ENCODE measurements at places on chromosomes 4 and X.

DNA sequence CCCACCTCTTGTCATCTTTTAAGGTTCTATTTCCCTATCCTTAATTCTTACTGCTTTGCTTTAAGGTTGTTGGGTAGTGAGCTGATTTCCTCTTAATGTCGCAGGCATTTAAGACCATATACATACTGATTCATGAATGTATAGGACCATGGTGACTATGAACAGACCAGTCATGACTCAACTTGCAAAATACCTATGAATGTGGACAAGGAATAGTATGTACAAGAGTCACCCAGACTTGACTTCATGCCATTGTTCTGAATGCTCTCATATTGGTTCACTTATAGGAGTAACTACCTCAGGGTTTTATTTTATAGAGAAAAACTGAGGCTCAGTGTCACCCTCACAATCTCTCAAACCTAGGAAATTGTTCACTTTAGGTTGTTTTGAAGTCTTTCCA, 44.3 kb downstream of the CCNG2 start:
- no peak for DNase-seq

GRCh38 chrX:15405846-15406245, 21.6 kb upstream of the VEGFD start:
- no peak for DNase-seq

GRCh38 chrX:150982235-150982787, 824 bp upstream of the HMGB3 start:
- DNase-seq = no peak

DNA sequence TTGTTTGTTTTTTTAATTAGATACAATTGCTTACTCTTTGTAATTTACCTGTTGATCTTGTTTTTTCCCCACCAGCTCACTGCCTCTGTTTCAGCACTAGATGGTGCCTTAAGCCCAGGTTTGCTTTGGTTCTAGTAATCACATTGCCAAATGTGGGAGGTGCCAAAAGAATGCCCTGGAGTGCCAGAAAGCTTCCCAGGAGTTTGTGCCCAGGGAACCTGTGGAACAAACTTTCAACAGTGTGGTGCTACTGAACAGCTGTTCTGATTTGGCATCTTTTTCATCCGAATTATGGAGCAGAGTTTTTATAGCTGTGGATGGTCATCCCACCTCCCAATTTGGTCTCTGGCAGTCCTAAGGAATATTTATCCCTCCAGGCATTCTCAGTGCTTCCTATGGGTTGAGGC, 1000.7 kb downstream of the STIM2 start:
- no peak for DNase-seq

GRCh38 chrX:148146121-148146520, 165.0 kb downstream of the FMR1NB start:
- no peak for DNase-seq

DNA sequence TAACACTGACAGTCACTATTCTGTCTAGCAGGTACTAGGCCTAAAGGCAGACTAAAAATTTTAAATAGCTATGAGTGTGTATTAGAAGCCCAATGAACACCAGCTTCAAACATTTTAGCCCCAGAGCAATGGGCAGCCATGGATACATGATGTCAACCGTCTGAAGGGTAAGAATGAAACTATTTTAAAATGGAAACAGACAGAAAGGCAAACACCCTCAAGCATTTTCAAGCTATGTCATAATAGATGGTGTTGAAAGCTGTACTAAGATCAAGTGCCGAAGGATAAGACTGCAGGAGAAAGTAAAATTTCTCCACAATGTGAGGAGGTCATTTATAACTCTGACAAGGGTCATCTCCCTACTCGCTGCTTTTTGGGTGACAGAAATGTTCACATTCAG, 225.0 kb downstream of the COL25A1 start:
- no peak for DNase-seq

Measured in CD4-positive, alpha-beta T cell treated with Interleukin-4 for 4 hours (primary cell).